ENCODE measurements at places on chromosomes 3 and 15.

GRCh38 chr15:45759936-45760335 is 125.1 kb downstream of the SQOR start:
- no peak for DNase-seq

- DNase-seq: no peak
Observed at GRCh38 chr3:31777092-31777491, 204.0 kb downstream of the OSBPL10 start.

- no peak for DNase-seq
Observed at GRCh38 chr3:184771301-184772127, 40.5 kb upstream of the VPS8 start.

- no peak for DNase-seq
Observed at GRCh38 chr3:58482917-58483636, 8.8 kb upstream of the KCTD6 start.

DNA sequence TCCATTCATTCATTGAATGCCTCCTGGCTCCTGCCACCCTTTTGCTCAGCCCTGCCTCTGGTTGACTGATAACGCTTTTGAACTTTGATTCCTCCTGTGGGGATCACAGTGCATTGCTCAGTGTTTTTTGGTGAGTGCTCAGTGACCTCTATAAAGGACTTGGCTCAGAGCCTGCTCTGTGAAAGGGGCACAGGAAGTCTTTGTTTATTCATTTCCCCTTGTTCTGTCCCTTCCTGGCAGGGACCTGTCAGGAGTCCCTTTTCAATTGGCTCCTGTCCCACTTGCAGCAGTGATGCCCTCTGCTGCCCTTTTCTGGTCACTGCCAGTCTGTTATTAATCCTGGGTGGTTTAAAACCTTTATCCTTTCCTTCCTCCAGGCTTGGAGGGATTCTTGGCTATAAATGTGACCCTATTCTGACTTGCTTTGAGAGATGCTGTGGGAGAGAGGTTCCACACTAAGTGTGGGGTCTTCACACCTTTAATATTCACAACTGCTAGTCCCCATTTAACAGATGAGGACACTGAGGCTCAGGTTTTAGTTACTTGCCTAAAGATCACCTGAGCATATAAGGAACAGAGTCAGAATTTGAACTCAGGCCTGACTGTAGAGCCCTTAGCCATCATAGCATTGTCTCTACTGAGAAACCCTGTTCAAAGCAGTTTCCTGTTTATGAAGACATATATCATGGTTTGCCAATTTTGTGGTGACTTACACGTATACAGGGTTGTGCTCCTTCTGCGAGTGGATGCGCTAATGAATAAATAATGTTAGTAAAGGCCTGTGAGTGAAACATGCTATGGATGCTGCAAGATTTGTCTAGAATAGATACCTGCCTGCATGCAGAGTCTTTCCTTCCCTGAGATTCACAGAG is 23.2 kb upstream of the TATDN2 start:
- peak; percentile 49 for DNase-seq

GRCh38 chr3:8509961-8510360 is 8.3 kb downstream of the LMCD1 start:
- no peak for DNase-seq

GRCh38 chr3:21234933-21235332 is 516.1 kb downstream of the ZNF385D start:
- no peak for DNase-seq

GRCh38 chr3:13495921-13496723 is 16.0 kb downstream of the HDAC11 start:
- DNase-seq: peak; percentile 45

DNA sequence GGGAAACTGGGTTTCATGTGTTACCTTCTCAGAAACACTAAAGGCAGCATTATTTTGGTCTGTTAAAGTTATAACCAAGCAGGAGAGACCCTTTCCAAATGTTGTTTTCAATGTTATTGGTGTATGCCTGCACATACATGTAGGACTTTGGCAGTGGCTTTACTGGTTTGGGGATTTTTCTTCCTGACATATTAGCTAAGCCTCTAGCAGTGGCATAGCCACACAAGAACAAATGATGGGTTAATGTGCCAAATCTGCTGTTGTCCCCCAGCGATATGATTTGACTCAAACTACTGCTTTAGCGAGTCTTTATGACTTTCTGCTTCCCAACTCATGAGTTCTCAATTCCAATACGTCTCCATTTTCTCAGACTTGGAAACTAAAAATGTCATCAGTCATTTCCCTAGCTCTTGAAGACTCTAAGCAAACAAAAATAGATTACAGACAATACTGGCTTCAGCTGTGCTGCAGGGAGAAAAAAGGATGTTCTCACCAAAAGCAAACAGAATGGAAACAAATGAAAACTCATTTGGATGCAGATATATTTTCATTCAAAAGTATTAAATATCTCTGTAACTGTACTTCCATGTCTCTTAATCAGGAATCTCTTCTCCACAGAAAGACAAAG is 29.6 kb downstream of the TPM1 start:
- DNase-seq: peak; percentile 21

DNA sequence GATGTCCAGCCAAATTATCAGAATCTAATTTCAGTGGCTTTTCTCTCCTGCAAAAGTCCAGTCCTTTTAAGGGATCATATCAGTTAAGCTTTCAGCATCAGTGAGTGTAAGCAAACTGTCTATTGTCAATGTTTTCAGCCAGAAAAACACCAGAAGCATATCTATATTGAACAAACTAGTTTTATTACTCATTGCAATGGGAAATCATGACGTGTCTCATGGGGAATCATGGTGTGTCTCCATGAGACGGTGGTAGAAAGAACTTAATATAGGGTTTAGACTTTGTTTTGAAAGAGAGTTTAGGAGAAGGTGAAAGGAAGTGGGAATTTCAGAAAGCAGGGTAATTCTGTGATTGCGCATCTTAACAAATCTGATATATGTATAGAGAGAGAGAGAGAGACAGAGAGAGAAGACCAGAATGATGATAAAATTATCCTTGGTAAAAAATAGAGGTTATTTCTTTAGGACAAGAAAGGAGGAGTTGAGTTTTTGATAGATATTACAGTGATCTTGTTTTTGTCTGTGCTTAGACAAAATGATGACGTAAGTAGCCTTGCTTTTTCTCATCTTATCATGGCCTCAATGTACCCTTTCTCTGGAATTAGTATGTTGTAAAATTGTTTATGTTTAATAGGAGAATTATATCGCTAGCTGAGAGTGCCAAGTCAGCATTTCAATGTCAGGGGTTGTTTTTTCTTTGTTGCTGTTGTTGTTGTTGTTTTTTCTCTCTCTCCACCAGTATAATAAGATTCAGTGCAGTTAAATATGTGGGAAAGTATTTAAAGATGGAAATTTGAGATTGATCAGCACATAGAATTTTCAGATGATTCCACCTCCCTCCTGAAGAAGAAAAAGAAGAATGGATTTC is 129.9 kb upstream of the OSTN start:
- DNase-seq: no peak

DNA sequence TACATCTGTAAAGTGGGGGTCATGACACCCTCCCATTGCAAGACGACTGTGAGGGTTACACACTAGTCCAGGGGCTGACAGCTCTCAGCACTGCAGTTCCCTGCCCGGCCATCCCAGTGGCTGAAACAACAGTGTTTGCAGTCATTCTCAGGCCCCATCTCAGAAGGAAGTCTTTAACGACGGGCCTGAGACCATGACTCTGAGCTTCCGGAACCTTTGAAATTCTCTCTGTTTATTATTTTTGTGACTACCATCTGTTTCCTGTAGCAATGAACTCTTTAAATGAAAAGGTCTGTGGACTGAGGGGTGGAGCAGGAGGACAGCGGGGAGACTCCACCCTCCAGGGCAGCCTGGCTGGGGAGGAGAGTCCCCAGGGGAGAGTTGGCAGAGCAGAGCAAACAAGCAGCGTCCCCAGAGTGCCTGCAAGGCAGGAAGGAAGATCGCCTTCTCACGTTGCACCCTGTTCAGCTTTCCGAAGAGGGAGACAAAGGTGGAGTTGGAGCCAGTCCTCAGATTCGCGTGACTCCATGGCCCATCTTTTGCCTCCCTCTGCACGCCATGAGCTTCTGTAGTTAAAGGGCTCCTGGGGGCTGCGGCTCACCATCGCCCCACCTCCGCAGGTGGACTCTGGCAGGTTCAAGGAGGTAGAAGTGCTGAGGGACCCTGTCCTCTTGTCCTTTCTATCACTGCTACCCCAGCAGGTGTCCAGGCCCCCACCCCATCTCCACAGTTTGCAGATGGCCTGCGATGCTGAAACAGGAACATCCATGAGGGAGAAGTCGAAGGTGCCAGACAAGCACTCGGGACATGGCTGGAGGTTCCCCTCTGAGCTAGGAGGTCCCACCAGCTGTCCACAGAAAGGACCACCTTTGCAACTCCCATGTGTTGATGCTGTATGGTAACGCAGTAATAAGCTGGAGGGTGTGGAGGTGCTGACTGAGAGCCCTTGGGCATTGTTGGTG is 525.8 kb upstream of the PROK2 start:
- peak; percentile 40 for DNase-seq

DNA sequence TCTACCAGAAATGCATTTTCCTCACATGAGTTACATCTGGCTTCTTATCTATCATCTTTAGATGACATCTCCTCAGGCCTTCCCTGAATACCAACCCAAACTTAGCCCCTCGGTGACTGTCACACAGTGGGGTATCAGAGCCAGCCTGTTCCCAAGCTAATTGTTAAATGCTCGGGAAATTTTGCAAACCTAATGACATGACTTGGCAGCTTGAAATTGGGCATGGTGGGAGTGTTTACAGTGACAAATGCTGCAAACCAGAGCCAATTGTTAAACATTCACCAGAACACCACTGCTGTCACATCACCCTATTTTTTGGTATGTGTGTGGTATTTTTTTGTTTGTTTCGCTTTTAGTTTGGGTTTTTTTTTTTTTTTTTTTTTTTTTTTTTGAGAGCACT is 130.8 kb downstream of the HCN4 start:
- no peak for DNase-seq

DNA sequence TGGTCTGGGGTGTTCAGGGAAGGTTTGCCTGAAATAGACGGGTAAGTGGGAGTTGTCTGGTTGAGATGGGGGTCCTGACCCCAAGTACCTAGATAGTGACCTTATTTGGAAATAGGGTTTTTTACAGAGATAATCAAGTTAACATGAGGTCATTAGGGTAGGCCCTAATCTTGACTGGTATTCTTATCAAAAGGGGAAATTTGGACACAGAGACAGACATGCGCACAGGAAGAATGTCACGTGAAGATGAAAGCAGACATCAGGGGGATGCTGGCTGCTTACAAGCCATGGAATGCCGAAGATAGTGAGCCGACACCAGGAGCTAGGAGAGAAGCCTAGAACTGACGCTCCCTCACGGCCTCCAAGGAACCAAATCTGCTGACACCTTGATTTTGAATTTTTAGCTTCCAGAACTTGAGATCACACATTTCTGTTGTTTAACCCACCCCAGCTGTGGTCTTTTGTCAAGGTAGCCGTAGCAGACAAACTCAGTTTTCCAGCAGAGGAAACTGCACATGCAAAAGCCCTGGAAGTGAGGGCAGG is 17.1 kb downstream of the BHLHE40 start:
- no peak for DNase-seq

- DNase-seq: no peak
Observed at GRCh38 chr15:33912326-33912725, 56.0 kb upstream of the CHRM5 start.

- no peak for DNase-seq
Observed at GRCh38 chr15:84016371-84016770, 219.2 kb upstream of the GOLGA6L4 start.

- no peak for DNase-seq
Observed at GRCh38 chr3:59878038-59878427, 828.2 kb upstream of the CFAP20DC start.

GRCh38 chr3:85041001-85041400 is 82.2 kb downstream of the CADM2 start:
- DNase-seq: no peak

- no peak for DNase-seq
Observed at GRCh38 chr3:37605572-37606153, 256.0 kb upstream of the CTDSPL start.

DNA sequence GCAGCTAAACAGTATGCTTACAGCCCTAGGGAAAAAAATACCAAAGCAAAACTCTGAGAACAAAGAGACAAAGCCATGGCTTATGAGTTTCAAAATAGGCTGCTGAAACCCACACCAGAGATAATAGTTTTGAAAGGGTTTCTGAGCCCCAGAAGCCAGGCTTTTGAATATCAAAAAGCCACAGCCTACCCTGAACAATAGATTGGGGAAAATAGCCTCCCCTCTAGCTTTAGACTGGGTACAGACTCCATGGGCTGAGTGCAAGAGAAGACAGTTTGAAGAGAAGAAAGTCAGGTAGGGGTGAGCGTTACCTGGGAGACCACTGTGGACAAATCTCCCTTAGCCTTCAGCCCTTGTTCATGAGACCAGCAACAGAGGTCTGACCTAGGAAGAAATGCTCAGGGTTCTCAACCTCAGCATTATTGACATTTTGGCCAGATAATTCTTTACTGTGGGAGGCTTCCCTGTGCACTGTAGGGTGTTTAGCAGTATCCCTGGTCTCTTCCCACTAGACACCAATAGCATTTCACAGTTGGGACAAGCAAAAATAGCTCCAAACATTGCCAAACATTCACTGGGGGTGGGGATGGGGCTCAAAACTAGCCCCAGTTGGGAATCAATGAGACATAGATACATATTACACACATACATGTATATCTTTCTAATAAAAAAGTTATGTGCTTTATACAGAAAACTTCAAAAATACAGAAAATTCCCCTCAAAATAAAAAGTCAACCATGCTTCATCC is 11.6 kb upstream of the TAFA4 start:
- DNase-seq: no peak

DNA sequence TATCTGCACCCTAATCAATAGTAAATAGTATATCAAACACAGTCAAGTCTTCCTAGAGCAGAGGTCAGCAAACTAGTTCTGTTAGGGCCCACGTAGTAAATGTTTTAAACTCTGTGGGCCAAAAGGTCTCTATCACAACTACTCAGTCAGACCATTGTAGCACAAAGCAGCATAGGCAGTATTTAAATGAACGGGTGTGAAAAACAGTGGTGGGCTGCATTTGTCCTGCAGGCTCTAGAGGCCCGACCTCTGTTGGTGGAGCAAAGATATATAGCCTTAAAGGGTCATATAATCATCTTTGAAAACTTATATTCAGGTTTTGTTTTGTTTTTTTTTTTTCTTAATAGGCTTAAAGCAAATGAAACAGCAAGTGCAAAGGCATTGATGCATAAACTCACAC is 326.4 kb upstream of the TRIM42 start:
- no peak for DNase-seq

- DNase-seq: no peak
Observed at GRCh38 chr15:99123713-99124451, 19.0 kb downstream of the SYNM start.

DNA sequence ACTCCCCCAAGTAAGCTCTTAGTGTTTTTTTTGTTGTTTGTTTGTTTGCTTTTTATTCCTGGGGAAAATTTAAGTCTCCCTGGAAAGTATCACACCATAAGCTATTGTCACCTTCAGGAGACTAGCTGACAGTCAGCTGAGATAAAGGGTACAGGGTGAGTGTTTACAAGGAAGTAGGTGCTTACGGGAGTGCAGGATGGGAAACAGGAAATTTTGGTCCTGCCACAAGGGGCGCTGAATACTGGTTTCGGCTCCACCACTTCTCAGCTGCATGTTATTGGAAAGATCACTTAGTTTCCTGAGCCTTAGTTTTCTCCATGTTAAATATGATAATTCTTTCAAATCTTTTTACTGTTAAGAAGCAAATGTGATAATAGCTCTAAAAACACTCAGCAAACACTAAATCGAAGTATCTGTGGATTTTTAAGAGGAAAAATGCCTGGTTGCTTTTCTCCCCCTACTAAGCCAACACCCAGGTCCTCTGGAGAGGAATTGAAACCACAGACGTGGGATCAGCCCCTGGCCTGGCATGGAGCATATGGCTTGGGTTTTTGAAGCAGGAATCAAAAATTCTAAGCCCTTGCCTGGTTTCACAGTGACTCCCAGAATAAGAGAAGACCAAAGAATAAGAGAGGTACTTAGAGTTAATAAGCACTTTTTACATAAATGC is 90.7 kb downstream of the SCN11A start:
- DNase-seq: peak; percentile 49

Measured in NCI-H526 (cell line).